Endothelial cell of umbilical vein (primary cell): ENCODE measurements at places on chromosomes 5 and 9. TPM values are rescaled to one million over a fixed set of nuclear protein-coding genes. Genes with fewer than 3 reads are reported as not detected.

DNA sequence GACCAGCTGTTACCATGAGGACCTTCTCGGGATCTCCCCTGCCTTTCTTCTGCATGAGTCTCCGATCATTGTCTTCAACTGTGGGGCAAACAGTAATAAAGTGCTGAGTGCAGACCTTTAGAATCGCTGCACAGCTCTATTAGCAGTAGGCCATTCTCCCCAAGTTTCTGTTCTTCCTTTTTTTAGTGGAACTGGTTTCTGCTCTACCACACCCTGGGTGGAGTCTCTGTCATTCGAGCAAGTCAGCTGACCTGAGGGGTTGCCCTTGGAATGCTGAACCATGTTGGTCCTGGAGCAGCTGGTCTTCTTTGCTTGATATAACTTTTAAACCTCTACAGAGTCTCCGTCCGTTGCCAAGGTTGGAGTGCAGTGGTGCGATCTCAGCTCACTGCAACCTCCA lies 33.4 kb upstream of the GNPDA1 start:
- no peak for DNase-seq
- no peak overlapping the region for H3K27ac ChIP-seq
- H3K27me3 ChIP-seq = peaks cover 2% of the 10 kb centered on the region
- H3K4me3 ChIP-seq = no peak overlapping the region
- no peaks in the 10 kb centered on the region for H3K36me3 ChIP-seq

DNA sequence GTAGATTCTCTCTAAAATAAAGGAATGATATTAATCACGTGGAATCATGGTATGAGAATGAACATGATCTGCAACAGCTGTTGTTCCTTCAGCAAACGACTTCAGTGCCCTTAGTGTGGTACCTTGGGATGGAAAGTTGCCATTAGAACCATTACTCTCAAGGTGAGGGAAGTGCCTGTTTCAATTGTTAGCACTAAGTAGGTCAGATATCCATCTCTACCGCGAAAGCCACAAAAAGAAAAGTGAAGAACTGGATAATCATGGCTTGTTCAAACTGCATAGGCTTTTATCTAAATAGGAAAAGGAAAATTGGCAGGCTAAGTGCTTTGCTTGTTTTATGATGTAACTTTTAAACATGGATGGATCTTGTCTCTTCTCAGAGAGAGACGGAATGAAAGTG lies 380.7 kb downstream of the MRPS30 start:
- no peaks in the 10 kb centered on the region for H3K4me1 ChIP-seq
- DNase-seq = no peak

OR13C2 gene
- total RNA-seq = not detected in 2 replicates

DNA sequence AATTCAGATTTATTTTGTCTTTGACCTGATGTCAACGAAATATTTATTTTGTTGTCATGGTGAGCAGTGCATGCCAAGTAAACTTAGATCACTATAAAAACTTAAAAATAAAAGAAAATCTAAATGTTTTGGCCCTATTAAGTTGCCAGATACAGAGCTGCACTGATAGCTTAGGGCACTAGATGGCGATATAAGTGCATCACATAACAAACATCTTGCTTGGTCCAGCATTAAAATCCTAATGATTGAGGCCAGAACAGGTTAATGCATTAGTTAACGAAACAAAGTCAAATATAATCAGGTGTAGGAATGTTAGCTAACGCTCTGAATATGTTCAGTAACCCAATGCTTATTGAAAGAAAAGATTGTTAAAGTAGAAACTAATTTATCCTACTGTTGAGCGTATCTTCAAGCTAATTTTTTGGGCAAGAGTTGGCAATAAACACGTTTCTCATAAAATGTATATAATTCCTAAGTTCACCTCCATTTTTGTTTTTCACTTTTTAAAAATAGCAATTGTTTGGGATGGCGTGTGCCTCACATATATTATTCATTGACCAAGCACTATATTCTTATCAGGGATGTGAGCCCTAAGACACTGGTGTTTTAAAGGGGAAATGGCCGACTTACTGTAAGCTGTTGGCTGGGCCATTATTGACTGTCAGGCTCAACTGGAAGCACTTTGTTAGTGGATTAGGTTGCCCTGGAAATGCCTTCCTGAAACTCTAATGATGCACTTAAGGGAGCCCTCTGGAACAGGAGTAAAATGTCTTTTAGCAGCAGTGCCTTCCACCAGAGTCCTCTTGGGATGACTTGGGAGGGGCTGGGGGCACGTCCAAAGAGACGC lies 33.3 kb downstream of the KCTD16 start:
- H3K27me3 ChIP-seq = no peaks in the 10 kb centered on the region
- peaks cover 9% of the 10 kb centered on the region for H3K4me1 ChIP-seq

GRCh38 chr9:109745335-109746283 lies 34.4 kb upstream of the PALM2AKAP2 start:
- no peak overlapping the region for H3K27ac ChIP-seq
- H3K4me3 ChIP-seq = no peak overlapping the region
- H3K36me3 ChIP-seq = no peaks in the 10 kb centered on the region
- no peaks in the 10 kb centered on the region for H3K27me3 ChIP-seq

FBP2 gene
- total RNA-seq = not detected in 2 replicates

DNA sequence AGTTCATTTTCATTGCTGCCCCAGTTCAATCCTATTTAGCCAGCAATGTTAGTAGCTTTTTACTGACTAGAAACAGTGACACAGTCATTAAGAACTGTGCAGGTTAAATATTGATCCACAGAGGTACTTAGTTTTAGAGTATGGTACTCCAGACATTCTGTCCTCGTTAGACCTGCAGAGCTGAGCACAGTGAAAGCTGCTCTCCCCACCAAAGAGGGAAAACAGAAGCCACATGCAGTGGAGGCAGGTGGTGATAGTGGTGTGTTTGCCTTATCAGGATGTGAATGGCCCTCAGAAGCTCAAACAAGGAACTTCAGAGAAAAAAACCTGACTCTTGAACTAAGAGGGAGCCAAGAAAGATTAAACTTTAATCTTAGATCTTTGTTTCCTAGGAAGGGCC lies 75.5 kb downstream of the UNC13B start:
- no peaks in the 10 kb centered on the region for H3K4me1 ChIP-seq
- H3K36me3 ChIP-seq = no peaks in the 10 kb centered on the region
- H3K27ac ChIP-seq = no peak overlapping the region
- H3K27me3 ChIP-seq = no peaks in the 10 kb centered on the region
- DNase-seq = no peak

IL13 gene
- not detected in 2 replicates for total RNA-seq

TIMD4 gene
- not detected in 2 replicates for total RNA-seq
